Thoracic aorta (tissue), 2 donors: ENCODE measurements at places on chromosomes 7 and 10. TPM values are rescaled to one million over a fixed set of nuclear protein-coding genes. Genes with fewer than 3 reads are reported as not detected.

DNA sequence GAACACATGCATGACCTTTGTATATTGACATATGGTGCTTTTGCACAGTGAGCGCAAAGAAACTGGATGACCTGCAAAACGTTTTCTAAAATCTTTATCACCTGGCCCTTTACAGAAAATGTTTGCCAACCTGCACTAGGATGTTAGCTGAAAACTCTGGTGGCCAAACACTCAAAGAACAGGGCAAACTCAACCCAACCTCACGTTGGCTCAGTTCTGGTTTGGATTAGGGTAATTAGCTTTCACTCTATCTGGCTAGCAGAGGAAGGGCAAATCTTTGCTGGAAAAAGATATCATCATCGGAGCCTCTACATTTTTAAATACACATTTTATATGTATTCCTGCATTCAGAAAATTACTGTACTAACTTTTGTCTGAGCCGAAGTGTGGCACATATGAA, 688.9 kb downstream of the PHTF2 start:
- DNase-seq: no peak

- DNase-seq: no peak
These were observed 142.5 kb upstream of the TCERG1L start for GRCh38 chr10:131453721-131454634.

- DNase-seq: no peak
These were observed 7.6 kb upstream of the ERVW-1 start for GRCh38 chr7:92485267-92485892.

- no peak for DNase-seq
These were observed 17.9 kb upstream of the CYTH3 start for GRCh38 chr7:6290319-6290741.

GRCh38 chr7:127922656-127923055, 108.6 kb downstream of the LRRC4 start:
- DNase-seq: no peak

DNA sequence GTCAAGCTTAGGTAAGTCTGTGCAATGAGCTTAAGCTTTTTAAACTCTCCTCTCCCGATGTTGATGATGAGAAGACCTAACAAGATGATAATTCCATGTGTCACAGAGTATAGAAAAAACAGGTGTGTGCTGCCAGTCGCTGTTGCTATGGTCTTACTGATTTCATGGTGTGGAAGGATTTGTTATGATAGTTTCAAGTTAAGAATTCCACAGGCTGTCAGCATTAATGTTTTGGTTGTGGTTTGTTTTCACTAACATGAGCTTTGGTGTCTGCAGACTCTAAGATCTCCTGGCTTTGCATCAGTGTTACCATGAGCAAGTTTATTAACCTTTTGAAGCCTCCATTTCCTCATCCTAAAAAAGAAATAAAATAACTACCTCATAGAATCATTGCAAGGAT, 123.7 kb downstream of the NSUN6 start:
- DNase-seq: no peak

GRCh38 chr10:119358152-119358512, 150.8 kb downstream of the GRK5 start:
- DNase-seq: no peak

DNA sequence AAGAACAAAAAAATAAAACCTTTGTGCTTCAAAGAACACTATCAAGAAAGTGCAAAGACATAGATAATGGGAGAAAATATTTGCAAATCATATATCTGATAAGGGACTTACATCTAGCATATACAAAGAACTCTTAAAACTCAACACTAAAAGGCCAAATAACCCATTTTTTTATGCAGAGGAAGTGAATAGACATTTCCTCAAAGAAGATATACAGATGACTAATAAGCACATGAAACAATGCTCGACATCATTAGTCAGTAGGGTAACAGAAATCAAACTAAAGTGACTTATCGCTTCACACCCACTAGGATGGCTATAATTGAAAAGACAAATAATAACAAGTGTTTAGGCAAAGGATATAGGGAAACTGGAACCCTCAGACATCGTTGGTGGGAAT, 78.0 kb downstream of the MALSU1 start:
- no peak for DNase-seq

- DNase-seq: no peak
These were observed 6.5 kb downstream of the BAIAP2L1 start for GRCh38 chr7:98394377-98394836.

GRCh38 chr7:157711353-157711888, 374.6 kb downstream of the DNAJB6 start:
- DNase-seq: no peak

The SEMA4G gene
- total RNA-seq: 3.5 TPM

The PGAM1 gene
- 199 TPM for total RNA-seq
